Umbilical cord (tissue), 2 donors: ENCODE measurements at places on chromosomes 2 and 18.

DNA sequence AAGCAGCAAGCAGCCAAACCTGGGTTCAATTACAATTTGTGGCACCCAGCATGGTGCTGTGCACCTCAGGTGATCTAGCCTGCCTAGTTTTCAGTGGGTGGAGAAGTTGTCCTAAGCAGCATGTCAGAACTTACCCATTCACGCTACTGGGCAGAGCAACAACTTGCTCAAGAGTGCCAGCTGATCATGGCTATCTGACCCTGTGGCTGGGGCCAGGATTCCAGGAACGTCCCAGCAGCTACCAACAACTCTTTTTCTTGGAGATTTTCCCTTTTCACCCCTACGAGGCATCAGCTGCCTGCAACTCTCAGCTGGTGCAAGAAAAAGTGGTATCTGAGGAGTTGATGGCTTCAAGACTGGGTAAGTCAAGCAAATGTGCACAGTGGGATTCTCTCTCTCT, 83.5 kb downstream of the SH3YL1 start:
- no peak for DNase-seq

GRCh38 chr18:63440219-63440618, 17.9 kb upstream of the VPS4B start:
- no peak for DNase-seq

GRCh38 chr2:20483194-20483895, 36.5 kb downstream of the RHOB start:
- no peak for DNase-seq

DNA sequence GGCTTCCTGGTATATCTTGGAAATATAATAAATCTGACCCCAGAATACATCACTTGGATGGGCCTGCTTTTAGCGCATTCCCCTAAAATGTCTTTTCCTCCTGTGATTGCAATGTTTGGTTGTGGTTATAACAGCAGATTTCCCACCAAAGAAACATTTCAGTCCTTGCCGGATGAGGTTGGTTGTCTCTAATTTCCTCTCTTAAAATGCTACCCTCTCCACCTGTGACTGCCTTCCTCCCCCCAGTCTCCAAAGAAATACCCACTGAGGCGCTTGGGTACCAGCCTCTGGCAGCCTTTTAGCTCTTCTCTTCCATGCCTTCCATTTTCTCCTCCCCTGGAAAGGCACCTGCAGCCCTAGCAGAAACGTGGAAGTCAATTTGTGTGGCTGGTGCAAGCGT, 102.1 kb upstream of the SIX3 start:
- DNase-seq = no peak

- DNase-seq = no peak
These were observed 17.0 kb upstream of the SCYGR1 start for GRCh38 chr2:227404585-227405271.
